Renal pelvis (tissue), 12 donors: ENCODE measurements at places on chromosomes 5 and 9. TPM values are rescaled to one million over a fixed set of nuclear protein-coding genes. Genes with fewer than 3 reads are reported as not detected.

DNA sequence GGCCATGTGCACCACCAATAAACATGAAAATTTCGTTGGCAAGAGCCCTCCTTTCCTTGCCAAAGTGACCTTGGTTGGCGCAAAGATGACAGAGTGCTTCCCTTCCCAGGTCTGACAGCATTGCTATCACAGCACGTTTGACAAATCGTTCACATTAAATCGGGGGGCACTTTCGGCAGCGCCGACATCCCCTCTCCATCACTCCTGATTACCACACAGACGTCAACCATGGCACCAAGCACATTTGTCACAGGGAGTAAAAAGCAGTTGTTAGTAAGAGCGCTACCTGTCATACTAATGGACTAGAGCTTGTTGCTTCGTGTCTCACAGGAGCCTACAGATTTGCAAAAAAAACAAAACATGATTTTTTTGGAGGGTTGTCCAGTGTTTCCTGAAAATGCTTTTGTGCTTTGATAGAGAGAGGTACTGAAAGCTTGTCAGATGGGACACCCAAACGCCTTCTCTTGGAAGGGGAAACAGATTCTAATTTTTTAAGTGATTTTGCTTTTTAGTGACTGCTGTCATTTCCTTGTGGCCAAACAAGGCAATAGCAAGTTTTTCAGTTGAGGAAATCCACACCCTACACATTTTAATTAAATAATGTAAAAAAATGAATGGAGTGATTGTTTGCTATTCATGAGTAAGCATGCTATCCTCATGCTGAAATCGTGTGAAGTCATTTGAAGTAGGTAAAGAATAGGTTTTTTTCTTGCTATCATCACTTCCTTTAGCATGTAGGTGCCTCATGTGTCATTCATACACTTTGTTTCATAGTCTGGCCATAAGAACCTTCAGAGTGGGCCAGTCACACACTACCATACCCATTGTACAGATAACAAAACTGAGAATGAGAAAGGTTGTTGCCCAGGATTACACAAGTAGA is 682.8 kb upstream of the WWC1 start:
- no peak for DNase-seq

DNA sequence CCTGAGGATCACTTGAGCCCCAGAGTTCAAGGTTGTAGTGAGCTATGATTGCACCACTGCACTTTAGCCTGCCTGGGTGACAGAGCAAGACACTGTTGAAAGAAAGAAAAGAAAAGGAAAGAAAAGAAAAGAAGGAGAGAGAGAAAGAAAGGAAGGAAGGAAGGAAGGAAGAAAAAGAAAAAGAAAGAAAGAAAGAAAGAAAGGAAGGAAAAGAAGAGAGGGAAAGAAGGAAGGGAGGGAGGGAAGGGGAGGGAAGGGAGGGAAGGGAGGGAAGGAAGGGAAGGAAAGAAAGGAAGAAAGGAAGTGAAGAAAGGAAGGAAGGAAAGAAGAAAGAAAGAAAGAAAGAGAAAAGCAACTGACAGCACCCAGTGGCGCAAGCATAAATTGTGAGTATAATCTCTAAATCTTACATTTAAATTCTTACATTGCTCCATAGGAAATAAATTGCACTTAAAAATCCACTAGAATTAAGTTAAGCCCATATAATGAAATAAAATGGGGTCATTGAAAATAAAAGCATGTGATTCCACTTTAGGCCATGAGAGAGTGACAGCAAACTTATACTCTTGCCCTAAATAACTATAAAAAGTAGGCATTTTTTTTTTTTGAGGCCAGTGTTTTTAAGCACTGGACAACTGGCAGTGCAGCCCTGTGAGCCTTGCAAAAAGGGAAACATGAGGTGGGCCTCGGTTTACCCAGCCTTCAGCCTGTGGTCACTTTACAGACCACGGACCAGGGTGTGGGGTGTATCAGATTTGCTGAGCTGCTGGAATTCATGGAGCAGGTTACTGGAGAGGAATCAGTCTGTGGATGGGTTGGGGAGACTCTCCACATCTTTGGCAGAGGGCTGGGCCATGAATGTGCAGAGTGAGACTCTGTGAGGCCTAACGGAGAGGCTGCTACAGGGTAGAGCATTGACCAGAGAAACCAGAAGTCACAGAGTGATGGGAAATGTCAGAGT is 175.5 kb downstream of the TTLL11 start:
- no peak for DNase-seq

GRCh38 chr5:79416499-79416898 is 97.4 kb downstream of the HOMER1 start:
- no peak for DNase-seq

UCK1 gene
- polyA plus RNA-seq: 44.2 TPM

ZNF454 gene
- 10.3 TPM for polyA plus RNA-seq

HACD4 gene
- polyA plus RNA-seq: 2.7 TPM

NEURL1B gene
- 15.9 TPM for polyA plus RNA-seq
